ENCODE measurements at places on chromosomes 7 and 10. TPM values are rescaled to one million over a fixed set of nuclear protein-coding genes. Genes with fewer than 3 reads are reported as not detected.

Gene TMEM130
- total RNA-seq: 1.1 TPM

Gene CALN1
- total RNA-seq: not detected

DNA sequence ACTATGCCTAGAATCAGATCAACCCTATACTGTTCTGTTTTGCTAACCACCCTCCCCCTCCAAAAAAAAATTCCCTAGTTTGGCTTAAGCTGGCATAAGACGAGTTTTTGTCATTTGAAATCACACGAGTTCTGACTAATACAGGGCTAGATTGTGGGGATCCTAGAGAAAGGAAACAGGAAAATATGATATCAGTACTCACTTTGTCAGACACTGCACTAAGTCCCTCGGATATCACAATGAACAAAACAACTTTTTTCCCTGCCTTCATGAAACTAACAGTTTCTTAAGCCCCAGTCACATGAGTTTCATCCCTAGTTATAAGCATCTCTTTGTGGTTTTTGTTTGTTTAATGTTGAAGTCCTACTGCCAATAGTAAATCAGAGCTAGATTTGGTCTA is 118.5 kb downstream of the ITGB8 start:
- DNase-seq: no peak

- no peak for DNase-seq
Measured at GRCh38 chr10:14774214-14774580, 500 bp downstream of the FAM107B start.

DNA sequence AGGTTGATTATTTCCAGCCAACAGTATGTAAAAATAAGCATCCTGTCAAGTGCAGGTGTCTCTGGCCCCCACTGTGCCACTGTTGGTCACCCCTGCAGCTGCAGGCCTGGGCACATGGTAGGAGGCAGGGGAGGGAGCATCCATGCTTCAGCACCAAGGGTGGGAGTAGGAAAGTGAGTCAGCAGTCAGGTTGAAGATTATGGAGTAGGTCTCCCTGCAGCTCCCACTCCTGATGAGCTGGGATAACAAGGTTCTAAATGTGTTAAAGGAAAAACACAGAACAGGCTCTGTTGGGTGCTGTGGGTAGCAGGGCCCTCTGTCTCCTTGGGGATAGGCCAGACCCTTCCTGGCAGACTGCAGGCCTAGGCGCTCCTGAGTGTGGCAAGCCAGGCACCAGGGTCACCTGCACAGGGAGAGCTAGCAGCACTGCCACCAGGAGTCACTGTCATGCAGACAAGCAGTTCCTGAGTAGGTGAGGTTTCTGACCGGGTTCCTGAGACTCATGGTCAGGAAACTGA is 59.3 kb downstream of the NUDCD3 start:
- no peak for DNase-seq

DNA sequence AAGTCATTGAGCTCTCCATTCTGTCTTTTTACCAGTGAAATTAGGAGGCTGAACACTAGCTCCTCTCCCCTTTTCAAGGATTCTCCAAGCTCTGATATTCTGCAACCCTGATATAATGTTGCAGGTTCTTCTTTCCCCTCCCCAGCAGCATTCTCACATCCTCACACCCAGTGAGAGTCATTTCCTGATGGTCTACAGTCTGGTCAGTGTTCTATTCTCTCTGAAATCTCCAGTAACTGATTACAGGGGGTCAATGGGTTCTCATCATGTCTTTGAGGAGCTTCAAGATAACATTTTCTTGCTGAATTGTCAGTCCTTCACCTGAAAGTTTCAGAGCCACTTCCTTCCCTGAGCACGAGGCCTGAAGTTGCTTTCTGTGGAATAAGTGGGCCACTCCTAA is 299.4 kb downstream of the PTEN start:
- no peak for DNase-seq

GRCh38 chr7:2662273-2663120 is 25.5 kb upstream of the AMZ1 start:
- DNase-seq: no peak

- DNase-seq: no peak
Measured at GRCh38 chr7:121038717-121039509, 50.4 kb downstream of the CPED1 start.

DNA sequence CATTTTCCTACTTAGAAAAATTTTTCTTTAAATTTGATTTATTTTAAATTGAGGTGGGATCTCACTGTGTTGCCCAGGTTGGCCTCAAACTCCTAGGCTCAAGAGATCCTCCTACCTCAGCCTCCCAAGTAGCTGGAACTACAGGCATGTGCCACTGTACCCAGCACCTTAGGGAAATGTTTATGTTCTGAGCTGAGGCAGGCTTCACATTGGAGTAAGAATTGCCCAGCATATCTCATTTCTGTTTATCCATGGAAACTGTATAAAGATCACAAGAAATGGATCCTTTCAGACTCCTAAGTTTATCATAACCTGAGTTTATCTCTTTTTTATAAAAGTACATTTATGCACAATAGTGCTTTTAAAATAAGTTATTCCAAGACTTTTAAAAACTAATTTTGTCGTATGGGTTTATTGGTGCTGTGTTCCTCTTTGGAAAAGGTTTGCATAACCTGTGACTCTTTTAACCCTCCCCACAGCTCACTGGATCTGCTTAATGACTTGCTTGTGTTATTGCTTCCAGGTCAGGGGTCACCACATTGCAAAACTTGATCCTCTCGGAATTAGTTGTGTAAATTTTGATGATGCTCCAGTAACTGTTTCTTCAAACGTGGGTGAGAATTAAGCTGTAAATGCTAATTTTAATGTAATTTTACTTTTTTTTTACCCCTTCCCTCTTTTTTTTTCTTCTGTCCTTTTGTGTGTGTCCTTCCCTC is 40.7 kb downstream of the OGDH start:
- DNase-seq: no peak

DNA sequence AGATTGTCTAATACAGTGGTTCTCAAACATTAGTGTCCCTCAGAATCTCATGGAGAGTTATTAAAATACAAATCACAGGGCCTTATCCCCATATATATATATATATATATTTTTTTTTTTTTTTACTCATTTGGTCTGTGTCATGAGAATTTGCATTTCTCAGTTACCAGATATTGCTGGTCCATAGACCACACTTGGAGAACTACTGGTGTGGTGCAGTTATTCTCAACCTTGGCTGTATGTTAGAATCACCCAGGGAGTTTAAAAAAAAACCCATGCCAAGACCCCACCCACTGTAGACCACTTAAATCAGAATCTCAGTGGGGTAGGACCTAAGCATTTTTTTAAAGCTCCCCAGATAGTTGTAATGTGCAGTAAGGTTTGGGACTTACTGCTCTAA is 179.9 kb downstream of the AUTS2 start:
- DNase-seq: no peak

All from SJSA1 (cell line).